Right forelimb (tissue), 1 donor: ENCODE measurements at places on chromosomes 13 and 19.

DNA sequence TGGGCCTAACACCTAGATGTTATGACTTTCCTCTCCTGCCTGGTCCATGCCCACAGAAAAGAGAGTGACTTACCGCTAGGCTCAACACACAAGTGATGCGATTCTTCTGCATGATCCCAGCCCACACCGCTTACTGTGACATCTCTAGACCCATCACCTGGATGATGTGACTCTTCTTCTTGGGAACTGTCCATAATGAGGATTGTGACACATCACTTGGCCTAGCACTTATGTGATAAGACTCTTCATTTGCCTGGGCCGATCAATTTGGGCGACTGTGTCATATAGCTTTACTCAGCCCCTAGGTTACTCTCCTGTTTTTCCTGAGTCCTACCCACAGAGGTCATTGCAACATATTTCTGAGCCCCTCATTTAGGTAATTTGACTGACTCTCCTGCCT lies 19.9 kb upstream of the ZNF681 start:
- DNase-seq: no peak

GRCh38 chr19:35015270-35015953 lies 14.9 kb upstream of the SCN1B start:
- no peak for DNase-seq

- no peak for DNase-seq
Measured at GRCh38 chr13:35256459-35257148, 219.9 kb downstream of the MAB21L1 start.

- no peak for DNase-seq
Measured at GRCh38 chr19:3508771-3509535, 2.8 kb downstream of the FZR1 start.

DNA sequence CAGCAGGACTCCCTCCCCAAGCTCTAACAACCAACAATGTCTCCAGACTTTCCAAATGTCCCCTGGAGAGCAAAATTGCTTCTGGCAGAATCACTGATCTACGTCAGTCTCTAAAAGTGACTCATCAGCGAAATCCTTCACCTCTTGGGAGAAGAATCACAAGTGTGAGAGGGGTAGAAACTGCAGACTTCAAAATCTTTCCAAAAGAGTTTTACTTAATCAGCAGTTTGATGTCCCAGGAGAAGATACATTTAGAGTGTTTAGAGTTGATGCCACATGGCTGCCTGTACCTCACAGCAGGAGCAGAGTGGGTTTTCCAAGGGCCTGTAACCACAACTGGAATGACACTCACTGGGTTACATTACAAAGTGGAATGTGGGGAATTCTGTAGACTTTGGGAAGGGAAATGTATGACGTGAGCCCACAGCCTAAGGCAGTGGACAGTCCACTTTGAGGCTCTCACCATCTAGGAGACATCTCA lies 6.2 kb upstream of the CEACAM5 start:
- DNase-seq: no peak

DNA sequence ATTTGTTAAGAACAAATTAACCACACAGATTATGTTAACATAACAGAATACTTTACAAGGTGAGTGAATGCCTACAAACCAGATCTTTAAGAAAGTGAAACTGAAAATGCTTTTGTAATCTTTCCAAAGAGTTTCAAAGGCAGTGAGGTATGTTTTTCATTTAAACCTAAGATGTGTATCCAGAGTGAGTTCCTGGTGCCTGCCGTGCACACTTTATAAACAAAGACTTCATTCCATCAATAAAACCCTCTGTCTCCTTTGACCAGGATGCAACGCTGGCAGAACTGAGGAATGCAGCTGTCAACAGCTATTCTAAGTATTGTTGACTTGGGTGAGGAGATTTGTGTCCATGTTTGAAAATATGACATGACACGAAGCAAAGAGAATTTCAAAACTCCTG lies 344.6 kb downstream of the DNAJC15 start:
- DNase-seq: no peak

DNA sequence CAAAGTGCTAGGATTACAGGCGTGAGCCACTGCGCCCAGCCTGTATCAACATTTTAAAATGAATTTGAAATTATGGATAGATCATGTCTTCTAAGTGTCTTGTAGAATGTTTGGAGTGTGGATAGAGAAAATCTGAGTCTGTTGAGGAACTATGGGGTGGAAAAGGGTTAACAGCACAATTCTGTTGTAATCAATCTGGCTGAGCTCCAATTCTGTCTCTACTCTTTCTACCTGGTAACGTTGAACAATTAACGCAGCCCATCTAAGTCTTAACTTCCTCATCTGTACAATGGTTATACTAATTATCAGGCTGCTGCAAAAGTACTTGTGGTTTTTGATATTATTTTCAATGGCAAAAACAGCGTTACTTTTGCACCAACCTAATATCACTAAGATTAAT lies 4.1 kb downstream of the FPR2 start:
- DNase-seq: no peak

GRCh38 chr19:48370955-48371354 lies 6.8 kb downstream of the SYNGR4 start:
- no peak for DNase-seq

- DNase-seq: peak; percentile 19
Measured at GRCh38 chr13:98549728-98550317, 27.1 kb downstream of the STK24 start.

GRCh38 chr19:9972103-9972502 lies 35.8 kb upstream of the OLFM2 start:
- DNase-seq: no peak

- DNase-seq: no peak
Measured at GRCh38 chr13:112078216-112078615, 11.3 kb downstream of the SOX1 start.

- DNase-seq: no peak
Measured at GRCh38 chr13:50635504-50635903, 208.0 kb downstream of the DLEU7 start.

DNA sequence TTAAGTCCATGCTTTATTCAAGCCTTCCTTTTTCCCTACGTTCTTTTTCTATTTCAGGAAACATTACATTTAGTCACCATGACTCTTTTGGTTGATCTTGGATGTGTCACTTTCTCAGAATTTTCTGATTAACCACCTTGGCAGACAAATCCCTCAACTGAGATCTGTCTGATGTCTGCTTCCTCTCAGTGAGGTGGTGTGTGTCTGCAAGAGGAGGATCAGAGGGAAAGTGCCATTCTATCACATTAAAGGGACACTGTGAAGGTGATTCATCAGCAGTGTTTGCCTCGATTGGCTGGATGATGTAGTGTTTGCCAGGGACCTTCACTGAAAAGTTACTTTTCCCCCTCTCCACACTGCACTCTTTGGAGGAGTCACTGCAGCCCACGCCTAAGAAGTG lies 3.0 kb upstream of the CCNP start:
- DNase-seq: no peak

DNA sequence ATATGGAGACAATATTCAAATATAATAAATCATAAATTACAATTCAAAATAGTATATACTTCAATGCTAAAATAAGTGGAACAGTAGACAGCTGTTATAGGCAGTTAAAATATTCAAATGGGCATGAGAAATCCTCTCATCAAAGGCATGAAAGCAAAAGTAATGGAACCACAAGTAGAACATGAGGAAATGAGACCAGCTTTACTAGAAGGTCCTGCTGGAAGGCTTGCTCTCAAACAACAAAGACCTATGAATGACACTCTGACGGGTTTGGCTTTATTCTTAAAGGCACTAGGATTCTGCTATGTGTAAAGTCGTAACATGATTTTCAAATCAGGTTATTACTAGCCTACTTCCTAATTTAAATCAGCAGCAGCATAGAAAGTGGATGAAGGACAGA lies 148.1 kb downstream of the VWA8 start:
- DNase-seq: no peak

GRCh38 chr13:109228211-109228610 lies 558.2 kb downstream of the IRS2 start:
- DNase-seq: no peak

DNA sequence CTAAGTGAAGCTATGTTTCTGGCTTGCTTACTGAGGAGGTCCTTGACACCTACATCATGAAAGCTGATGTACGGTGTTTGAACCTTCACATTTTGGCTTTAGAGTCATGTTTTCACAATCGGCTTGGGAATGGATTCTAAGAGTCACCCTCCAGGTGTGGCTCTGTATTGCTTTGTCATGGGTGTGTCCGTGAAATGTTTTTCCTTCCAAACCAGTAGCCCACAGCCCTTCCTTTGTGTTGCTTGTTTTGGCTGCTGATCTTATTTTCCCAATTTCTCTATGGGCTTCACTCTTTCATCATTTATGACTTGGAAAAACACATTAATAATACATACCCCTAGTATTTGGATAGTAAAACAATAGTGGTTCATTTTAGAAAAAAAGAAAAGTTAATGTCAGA lies 240.6 kb downstream of the GGACT start:
- DNase-seq: no peak
